ENCODE measurements at places on chromosomes 11 and 22.

GRCh38 chr11:106852779-106853178, 165.5 kb downstream of the GUCY1A2 start:
- DNase-seq = no peak

GRCh38 chr11:34855754-34856095, 60.5 kb downstream of the APIP start:
- DNase-seq = no peak

- no peak for DNase-seq
Observed at GRCh38 chr11:10914050-10914449, 56.2 kb upstream of the ZBED5 start.

GRCh38 chr11:45930031-45930794, 7.8 kb downstream of the LARGE2 start:
- DNase-seq = peak; percentile 88

DNA sequence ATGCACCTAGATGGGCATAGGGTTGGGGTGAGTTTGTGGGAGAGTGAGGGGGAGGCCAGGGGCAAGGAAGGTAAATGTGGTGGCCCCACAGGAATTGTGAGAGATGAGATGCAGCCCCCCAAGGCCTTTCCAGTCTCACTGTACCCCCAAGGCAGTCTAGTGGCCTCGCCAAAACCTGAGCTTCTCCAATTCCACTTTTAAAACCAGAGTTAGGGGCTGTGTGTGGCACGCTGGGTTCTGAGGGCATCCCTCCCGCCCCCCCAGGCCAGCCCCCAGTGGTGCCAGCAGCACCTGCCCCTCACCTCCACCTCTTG, 40.4 kb downstream of the KCNC1 start:
- no peak for DNase-seq

Data from SHP77 treated with DMSO at 0.1 percent for 48 hours (cell line).